ENCODE measurements at places on chromosomes 1 and 21.
A peak's percentile ranks its signal among the peaks of the same experiment; 100 is the strongest.

- no peaks in the 10 kb centered on the region for H3K27me3 ChIP-seq
- H3K4me1 ChIP-seq = no peaks in the 10 kb centered on the region
- H3K36me3 ChIP-seq = no peaks in the 10 kb centered on the region
- H3K4me3 ChIP-seq = no peak overlapping the region
- no peak for DNase-seq
Measured at GRCh38 chr1:225943582-225943981, 2.6 kb upstream of the LEFTY2 start.

- no peak for DNase-seq
- H3K27me3 ChIP-seq = no peaks in the 10 kb centered on the region
- peaks cover 21% of the 10 kb centered on the region for H3K4me1 ChIP-seq
- H3K4me3 ChIP-seq = no peak overlapping the region
- H3K36me3 ChIP-seq = no peaks in the 10 kb centered on the region
- no peak overlapping the region for H3K27ac ChIP-seq
Measured at GRCh38 chr1:41488040-41488951, 3.8 kb upstream of the EDN2 start.

DNA sequence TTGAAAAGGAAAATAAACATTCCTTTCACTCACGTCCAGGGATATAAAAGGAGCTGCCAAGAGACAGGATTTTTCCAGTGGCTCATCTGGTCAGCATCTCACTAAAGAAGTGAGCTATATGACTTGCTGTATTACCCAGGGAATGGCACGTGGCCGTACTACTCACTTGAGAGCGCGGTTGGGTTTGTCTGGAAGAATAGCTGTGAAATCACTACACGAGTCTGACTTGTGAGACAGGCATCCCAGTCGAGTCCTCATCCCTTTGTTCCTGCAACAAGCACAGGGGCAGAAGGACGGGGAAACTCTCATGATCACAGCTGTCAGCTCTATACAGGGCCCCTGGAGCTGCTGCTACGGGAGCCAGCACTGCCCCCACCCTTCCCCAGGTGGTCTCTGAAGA is 17.7 kb downstream of the RGS8 start:
- H3K27ac ChIP-seq = no peak overlapping the region
- H3K4me1 ChIP-seq = no peaks in the 10 kb centered on the region

DNA sequence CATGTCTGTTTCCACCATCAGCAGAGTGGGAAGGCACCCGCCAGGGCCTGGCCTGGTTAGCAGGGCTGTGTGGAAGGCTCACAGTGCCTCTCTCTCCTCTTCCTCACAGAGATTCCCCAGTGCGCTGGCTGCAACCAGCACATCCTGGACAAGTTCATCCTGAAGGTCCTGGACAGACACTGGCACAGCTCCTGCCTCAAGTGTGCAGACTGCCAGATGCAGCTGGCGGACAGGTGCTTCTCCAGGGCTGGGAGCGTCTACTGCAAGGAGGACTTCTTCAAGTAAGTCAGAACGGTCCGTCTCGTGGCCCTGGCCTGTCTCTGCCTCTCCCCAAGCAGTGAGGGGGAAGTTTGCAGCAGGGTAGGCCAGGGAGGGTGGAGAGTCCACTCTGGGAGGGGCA is 18.1 kb downstream of the LHX4 start:
- H3K27ac ChIP-seq = no peak overlapping the region
- no peak overlapping the region for H3K4me3 ChIP-seq
- peak; percentile 35 for DNase-seq
- H3K4me1 ChIP-seq = no peaks in the 10 kb centered on the region
- no peaks in the 10 kb centered on the region for H3K27me3 ChIP-seq

DNA sequence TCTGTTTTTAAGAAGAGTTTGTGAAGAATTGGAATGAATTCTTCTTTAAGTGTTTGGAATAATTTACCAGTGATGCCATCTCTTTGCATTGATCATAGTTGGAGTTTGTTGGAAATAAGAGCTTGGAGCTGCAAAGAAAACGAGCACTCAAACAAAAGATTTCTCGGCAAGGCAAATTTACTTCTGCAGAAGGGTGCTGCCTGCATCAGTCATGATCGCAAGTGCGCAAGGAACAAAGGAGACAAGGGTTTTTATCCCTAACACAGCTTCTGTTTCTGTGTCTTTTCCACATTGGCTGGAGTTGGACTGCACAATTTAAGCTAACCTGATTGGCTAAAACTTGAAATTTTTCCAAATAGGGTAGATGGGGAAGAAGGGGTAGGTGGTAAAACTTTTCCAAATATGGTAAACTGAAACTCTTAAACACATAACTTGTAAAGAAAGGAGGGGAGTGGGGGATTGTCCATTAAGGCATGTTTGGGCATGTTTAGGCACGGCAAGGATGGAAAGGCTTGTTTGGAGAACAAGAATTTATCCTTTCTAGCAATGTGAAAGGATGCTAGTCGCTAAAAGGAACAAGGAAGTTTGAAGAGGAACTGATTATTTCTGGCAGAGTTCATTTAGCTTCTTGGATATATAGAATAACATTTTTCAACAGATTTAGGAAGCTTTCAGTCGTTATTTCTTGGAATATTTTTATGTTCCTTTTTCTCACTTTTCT is 3.5 kb upstream of the AADACL4 start:
- H3K27ac ChIP-seq = no peak overlapping the region
- no peak overlapping the region for H3K4me3 ChIP-seq
- H3K27me3 ChIP-seq = no peaks in the 10 kb centered on the region
- no peak for DNase-seq
- H3K4me1 ChIP-seq = no peaks in the 10 kb centered on the region
- H3K36me3 ChIP-seq = no peaks in the 10 kb centered on the region

DNA sequence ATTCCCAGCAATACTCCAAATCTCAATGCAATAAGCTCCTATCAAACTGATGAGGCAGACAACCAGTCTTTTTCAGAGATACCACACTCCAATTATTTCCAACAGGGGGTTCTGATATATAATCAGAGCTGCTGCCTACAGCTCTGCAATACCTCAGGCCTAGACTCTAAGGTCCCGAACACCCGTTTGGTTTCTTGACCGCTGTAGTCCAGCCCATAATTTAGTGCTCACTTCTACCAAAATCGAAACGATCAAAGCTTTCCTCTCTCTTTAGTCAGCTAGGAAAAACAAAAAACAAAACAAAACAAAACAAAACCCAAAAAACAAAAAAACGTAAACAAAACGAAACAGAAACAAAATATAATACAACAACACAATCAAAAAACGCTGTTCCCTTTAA is 453.0 kb downstream of the NEGR1 start:
- H3K4me1 ChIP-seq = no peaks in the 10 kb centered on the region
- no peak for DNase-seq
- no peaks in the 10 kb centered on the region for H3K36me3 ChIP-seq
- H3K27me3 ChIP-seq = no peaks in the 10 kb centered on the region

DNA sequence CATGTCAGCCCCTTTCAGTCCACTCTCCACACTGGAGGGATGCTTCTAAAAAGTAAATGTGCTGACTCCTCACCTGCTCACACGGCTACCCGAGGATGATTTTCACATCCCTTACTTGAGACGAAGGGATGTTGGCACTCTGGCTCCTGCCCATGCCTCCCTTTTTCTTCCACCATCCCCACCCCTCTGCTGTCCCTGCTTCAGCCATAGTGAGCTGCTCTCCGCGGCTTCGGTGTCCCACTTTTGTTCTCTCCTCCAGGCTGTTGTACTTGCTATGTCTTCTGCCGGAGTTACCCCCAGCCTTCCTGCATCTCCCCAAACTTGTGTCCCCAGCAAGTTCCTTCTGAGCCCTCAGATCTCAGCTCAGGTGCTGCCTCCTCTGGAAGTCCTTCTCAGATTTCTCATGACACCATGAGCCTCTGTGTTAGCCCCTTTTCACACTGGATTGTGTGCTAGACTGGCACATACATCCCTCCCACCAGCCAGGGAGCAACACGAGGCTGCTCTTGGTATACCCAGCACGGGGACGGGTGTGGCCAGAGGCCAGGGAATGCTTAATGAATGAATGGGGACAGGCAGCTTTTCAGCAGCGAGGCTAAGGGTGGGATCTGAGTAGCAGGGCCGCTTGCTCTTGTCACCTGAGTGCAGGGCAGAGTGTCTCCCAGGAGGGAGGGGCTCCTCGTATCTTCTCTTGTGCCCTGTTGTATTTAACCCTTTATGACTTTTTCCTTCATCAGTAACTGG is 1.3 kb downstream of the ACOT11 start:
- no peak overlapping the region for H3K4me3 ChIP-seq
- no peak overlapping the region for H3K27ac ChIP-seq
- no peaks in the 10 kb centered on the region for H3K27me3 ChIP-seq
- H3K36me3 ChIP-seq = no peaks in the 10 kb centered on the region
- DNase-seq = no peak
- no peaks in the 10 kb centered on the region for H3K4me1 ChIP-seq

DNA sequence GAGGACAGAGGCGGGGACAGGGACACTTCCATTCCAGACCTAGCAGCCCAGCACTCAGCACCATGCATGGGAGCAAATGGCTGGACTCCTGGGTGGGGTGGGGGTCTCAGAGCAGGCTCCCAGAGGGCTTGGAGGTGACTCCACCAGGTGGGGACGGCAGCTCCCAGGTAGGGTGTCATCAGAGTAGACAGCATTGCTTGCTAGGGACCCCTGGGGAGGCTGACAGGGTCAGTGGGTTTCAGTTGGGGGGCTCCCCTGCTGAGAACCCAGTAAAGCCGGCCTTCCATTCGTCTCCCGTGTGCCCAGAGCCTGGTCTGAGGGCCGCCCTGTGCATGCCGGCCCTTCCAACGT is 4.8 kb upstream of the GJC2 start:
- no peaks in the 10 kb centered on the region for H3K27me3 ChIP-seq
- H3K4me1 ChIP-seq = peaks cover 24% of the 10 kb centered on the region
- no peak overlapping the region for H3K4me3 ChIP-seq
- no peak overlapping the region for H3K27ac ChIP-seq

GRCh38 chr1:116353155-116353554 is 19.9 kb upstream of the ATP1A1 start:
- no peaks in the 10 kb centered on the region for H3K27me3 ChIP-seq
- H3K4me1 ChIP-seq = no peaks in the 10 kb centered on the region
- no peak overlapping the region for H3K4me3 ChIP-seq
- no peak for DNase-seq
- no peaks in the 10 kb centered on the region for H3K36me3 ChIP-seq
